ENCODE measurements at places on chromosomes 1 and 21.

GRCh38 chr21:15682186-15682895, 47.4 kb upstream of the USP25 start:
- DNase-seq = no peak

DNA sequence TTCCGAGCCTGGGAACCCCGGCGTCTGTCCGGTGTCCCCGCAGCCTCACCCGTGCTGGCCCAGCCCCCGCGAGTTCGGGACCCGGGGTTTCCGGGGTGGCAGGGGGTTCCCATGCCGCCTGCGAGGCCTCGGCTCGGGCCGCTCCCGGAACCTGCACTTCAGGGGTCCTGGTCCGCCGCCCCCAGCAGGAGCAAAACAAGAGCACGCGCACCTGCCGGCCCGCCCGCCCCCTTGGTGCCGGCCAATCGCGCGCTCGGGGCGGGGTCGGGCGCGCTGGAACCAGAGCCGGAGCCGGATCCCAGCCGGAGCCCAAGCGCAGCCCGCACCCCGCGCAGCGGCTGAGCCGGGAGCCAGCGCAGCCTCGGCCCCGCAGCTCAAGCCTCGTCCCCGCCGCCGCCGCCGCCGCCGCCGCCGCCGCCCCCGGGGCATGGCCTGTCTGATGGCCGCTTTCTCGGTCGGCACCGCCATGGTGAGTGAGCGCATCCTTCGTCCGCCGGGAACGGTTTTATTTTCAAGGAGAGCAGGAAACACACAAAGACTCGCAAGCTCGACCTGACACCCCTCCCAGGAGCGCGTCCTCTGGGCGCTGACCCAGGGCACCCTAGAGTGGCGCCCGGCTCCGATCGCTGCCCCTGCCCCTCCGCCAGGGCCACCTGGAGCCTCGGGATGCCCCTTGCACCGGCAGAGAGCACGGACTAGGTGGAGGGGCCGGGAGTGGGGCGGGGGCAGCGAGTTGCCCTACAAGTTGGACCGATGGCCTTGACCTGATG, at the start of gene ABCG1:
Gene ABCG1, plus strand, starts transcription at position 305 of the 770 bp plus-strand sequence. Its CDS starts 123 bp downstream, at position 428.
- DNase-seq = peak; percentile 55

GRCh38 chr1:18836654-18837053, 22.8 kb downstream of the TAS1R2 start:
- no peak for DNase-seq

DNA sequence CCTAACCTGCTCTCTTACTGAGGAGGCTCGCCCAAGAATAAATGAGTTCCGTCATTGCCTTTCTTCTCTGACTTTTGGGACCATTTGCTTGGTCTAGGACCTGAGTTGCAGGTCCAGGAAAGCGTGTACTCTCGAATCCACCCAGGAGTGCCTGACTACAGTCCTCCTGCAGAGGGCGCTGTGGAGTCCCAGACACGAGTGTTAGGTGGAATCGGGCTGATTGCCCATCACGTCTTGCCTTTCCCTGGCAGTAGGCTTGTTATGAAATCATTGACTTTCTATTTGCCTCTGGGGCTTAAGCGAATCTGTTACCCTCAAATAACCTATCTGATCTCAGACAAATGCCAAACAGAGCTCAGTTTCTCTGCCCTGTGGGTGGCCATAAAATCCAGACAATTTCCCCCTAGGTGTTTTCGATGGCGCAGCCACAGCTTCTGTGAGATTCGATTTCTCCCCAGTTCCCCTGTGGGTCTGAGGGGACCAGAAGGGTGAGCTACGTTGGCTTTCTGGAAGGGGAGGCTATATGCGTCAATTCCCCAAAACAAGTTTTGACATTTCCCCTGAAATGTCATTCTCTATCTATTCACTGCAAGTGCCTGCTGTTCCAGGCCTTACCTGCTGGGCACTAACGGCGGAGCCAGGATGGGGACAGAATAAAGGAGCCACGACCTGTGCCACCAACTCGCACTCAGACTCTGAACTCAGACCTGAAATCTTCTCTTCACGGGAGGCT, at the start of gene IL20:
Gene IL20, plus strand, starts transcription at position 685 of the 733 bp plus-strand sequence. CDS start 230 bp downstream, outside the sequence.
- DNase-seq = peak; percentile 96

DNA sequence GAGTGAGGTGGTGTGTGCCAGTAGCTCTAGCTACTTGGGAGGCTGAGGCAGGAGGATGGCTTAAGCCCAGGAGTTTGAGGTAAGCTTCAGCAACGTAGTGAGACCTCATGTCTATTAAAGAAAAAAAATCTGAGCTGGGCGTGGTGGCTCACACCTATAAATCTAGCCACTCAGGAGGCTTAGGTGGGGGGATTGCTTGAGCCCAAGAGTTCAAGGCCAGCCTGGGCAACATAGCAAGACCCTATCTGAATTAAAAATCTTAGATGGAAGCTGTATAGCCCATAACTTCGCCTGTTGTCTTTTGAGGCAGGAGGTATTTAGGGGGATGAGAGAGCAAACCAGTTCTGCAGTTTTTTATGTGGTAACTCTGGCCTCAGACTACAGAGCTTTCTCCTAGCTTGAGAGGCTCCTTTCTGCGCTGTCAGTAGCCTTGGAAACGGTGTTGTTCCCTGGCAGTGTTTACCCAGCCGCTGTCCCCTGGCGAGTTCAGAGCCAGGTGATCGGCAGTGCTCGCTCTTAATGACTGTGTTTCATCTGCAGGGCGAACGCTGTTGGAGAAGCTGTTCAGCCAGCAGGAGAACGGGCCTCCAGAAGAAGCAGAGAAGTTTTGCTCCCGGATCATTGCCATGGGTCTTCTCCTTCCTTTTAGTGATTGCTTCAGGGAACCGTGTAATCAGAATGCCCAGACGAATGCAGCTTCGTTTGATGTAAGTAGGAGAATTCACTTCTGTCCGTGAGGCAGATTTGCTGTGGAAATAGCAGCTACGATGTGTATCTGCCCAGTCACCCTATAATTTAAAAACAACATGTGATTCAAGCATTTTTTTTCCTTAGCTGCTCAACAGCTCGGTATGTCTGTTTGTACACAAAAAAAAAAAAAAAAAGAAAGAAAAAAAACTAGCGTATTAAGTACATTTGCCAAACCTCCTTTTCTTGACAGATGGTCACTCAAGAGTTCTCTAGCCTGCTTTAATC, 31.2 kb downstream of the FMN2 start:
- DNase-seq = no peak

DNA sequence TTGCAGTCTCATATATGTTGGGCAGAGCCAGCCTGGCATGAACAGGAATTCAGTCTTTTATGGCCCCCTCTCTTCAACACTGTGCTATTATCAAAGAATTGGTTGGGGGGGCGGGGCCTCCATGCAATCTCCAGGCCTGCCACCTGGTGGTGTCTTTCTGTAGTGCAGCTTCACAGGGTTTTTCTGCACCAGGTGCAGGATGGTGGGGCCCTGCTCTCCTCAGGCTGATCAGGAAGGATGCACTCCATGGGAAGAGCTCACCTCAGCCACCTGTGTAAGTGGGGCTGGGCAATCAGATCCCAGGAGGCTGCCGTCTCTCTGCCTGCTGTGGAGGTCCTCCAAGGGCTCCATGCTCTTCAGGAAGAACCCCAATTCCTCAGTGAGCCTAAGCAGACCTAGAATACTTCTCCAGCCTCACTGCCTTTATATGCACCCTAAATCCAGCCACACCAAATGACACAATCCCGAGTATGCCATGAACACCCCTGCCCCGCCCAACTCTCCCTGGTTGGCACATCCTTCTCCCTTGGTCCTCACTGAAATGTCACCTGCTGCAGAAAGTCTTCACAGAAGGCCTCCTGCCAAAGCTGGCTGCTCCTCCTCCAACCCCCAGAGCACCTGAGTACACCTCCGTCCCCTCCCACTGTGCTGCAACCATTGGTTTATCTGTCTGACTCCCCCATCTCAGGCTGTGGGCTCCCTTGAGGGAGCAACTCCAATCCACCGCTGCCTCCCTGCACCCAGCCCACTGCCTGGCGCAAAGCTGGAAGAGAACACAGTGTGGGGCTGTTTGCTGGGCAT, 16.5 kb downstream of the STK40 start:
- peak; percentile 92 for DNase-seq

GRCh38 chr1:18723206-18723605, 92.6 kb downstream of the PAX7 start:
- no peak for DNase-seq

DNA sequence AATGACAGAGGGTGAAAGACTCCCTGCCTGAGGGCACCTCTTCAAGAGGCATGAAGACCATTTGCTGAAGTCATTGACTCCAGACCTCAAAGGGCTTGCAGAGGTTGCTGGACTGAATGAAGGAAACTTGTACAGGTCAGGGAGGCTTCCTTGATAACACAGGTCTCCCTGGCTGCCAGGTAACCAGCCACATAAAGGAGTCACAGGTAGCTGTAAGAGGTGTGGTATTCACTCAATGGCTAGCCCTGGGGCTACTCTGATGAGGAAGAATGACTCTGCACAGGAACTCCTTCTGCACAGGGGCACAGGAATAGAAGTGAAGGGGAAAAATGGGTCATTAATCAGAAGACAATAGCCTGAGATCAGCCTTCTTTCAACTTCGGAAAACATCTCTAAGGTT, 187.5 kb downstream of the LMX1A start:
- DNase-seq = no peak

GRCh38 chr21:38477226-38477625, 21.1 kb downstream of the ERG start:
- DNase-seq = no peak

GRCh38 chr1:94327001-94327690, 89.8 kb upstream of the ARHGAP29 start:
- DNase-seq = no peak

DNA sequence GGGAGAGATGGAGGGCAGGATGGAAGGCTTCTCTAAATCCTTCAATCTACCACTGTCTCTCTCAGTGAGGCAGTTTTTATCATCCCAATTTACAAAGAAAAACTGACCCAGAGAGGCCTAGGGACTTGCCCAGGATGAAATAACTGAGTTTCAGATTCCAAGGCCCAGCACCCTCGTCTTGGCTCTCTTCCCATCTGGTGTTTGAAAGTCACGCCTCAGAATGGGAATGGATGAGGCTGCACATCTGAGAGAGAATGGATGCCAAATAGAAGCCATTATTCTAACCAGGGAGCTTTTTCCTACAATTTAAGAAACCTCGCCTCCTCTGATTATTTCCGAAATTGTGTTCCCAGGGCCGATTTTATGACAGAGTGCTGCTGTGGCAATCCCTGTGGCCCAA, 10.6 kb upstream of the KCNN3 start:
- DNase-seq = no peak

GRCh38 chr1:53332833-53333232, 5.0 kb upstream of the LRP8 start:
- no peak for DNase-seq

DNA sequence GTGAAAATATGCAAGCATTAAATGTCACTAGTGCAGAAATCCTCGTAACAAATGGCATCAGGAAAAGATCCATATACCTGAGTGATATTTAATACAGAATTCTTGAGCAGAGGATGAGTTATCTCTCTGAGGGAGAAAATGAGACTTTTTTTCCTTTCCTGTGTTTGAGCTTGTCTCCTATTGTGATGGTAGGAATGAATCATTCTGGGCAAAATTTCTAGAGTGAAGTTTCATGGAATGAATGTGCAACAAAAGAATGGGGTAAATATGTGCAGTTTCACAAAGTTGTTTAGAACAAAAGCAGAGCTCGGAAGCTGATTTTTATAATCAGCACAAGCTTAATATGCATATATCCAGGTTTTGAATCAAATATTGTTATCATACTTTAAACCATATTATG, 4.6 kb downstream of the CTPS1 start:
- DNase-seq = no peak

DNA sequence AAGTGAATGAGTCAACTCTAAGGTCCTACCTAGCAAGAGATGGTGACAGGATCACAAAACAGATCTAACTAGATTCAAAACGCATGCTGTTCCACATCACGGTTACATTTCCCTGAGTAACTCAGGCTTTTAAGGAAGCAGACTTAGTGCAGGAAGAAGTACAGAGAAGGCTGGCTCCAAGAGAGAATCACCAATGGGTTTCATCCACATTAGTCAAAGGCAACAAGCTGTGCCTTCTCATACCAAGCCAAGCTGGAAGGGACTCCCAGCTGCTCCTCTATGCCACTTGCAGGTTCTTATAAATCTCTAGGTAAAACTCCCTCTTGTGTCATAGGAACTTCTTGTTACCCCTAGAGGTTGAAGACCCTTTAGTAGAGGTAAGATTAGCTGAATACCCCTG, 109.0 kb downstream of the KCNH1 start:
- DNase-seq = no peak

- no peak for DNase-seq
These were observed 19.5 kb upstream of the IGSF21 start for GRCh38 chr1:18088077-18088594.

DNA sequence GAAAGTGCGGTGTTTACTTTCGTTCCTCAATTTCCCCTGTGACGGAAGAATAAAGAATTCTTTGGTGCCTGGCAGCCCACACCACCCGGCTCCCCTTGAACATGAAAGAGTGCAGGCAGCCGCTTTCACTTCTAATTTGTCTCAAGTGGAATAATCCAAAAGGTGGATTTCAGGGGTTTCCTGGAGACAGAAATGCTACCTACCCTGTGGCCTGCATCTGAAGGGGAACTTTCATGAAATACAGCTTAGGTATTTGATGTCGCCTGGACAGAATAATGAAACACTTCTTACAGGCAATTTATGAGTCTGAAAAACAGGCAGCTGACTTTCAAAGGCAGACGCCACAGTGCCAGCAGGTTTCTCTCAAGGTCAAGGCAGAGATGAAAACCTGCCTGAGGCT, 169.5 kb upstream of the USP24 start:
- DNase-seq = no peak

GRCh38 chr21:33800753-33801423, 114.7 kb downstream of the ATP5PO start:
- no peak for DNase-seq

- DNase-seq = no peak
These were observed 25.6 kb downstream of the PPFIA4 start for GRCh38 chr1:203051841-203052324.

- DNase-seq = no peak
These were observed 2.5 kb downstream of the S100A9 start for GRCh38 chr1:153360190-153360589.

DNA sequence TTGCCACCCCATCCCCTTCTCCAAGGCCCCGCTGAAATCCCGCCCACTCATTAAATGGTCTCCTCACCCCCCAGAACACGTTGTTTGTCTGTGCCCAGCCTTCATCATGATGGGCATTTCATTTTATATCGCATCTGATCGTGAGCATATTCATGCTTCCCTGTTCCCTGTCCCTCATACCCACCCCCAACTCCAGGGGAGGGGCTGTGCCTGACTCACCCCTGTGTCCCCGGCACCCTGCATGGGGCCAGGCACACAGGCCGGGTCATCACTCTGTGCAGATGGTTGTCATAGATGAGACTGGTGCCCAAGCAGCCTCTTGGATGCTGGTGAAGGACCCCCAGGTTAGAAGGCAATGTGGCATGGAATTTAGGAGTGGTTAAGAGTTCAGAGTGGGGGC, 11.0 kb downstream of the CAMK2N1 start:
- DNase-seq = no peak

DNA sequence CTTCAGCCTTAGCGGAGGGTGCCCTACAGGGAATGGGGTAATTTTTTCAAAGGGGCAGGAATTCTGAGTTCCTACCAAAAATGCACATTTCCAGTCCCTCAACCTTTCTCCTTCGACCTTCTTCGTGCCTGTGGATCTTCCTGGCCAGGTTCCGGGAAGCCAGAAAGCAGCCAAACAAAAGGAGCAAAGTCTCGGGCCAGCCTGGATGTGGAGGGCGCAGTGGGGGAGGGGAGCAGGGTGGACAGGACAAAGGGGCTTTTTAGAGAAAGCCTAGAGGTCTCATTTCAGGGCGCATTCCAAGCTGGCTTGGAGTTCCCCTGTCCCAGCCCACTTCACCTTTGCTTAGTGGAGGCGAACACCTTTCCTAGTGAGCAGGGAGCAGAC, 2.9 kb upstream of the INAVA start:
- DNase-seq = no peak
